ENCODE measurements at places on chromosomes 11 and 22.

DNA sequence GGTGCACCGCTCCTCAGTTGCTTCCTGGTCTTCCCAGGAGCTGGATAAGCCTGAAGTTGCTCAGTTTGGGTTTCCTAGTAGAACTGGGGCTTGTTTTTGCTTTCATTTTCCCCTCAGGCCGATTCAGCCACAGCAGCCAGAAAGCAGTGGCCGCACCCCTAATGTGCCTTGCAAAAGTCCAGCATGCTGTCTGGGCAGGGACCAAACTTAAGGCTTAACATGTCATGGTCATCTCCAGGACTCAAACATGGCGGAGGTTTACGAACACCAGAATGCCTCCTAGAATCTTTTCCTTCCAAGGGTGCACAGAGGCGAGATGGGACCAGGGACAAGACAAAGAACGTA is 2.5 kb downstream of the GNG3 start:
- H3K27ac ChIP-seq, result peak overlapping the region; percentile 90
- H3K4me3 ChIP-seq, result peak overlapping the region; percentile 60
- no peak for DNase-seq
- H3K27me3 ChIP-seq, result no peaks in the 10 kb centered on the region
- H3K36me3 ChIP-seq, result peaks cover 49% of the 10 kb centered on the region

DNA sequence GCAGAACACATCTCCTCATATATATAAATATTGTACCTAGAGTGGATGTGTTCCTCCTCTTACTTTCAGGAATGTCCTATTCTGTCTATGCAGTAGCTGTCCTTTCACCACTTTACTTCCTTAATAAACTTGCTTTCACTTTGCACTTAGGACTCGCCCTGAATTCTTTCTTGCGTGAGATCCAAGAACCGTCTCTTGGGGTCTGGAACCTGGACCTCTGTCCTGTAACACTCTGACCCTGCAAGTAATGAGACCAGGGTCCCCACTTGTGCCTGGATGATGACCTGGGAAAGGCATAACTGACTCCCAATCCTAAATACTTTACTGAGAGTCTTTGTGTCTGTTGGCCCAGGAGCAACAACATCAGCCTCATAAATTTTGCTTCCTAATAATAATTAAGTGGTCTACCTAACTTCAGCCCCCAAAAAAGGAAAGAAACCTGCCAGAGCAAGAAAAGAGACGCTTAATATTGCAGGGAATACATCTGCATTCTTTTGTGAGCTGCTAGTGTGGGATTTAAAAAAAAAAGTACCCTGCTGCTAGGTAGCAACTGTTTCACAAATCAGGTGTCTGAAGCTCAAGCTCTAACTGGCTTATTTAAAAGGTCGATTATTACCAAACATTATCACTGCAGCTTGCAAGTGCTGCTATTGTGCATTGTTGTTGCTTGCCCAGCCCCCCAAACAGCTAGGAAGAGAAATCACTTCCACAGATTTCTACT is 69.3 kb downstream of the FAM168A start:
- no peak for DNase-seq
- H3K4me3 ChIP-seq, result peak overlapping the region; percentile 18
- no peaks in the 10 kb centered on the region for H3K27me3 ChIP-seq

GRCh38 chr22:45268958-45269844 is 15.5 kb upstream of the UPK3A start:
- no peaks in the 10 kb centered on the region for H3K27me3 ChIP-seq
- H3K4me1 ChIP-seq, result peaks cover 20% of the 10 kb centered on the region
- no peak for DNase-seq
- H3K36me3 ChIP-seq, result no peaks in the 10 kb centered on the region
- peak overlapping the region; percentile 73 for H3K27ac ChIP-seq

DNA sequence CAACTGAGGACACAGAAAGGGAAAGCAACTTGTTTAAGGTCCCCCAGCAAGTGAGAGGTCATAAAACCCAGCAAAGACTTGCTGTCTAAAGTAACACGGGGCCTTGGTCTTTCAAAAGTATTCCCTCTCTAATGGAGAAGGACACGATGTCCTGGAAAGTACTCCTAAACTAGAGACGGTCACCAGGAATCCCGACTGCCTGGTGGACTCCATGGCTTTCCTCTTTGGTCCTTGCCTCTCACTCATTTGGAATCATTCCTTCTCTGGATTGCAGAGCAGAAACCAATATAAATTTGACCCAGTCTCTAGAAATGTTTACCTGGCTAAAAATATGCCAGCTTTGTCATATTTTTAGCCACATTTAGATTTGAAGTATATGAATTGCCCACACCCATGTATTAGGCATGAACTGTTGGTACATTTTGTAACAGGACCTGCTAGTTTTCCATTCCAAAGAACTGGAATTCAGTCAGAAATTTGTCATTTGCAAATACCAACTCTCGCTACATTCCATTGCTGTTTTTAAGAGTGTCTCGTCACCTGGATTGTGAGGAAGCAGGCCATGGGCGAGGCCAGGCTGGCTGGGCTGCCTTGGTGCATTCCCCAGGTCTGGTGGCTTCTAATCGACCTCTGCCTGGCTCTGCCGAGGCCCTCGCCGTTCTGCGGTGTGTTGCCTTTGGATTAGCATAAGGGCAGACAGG is 12.9 kb downstream of the NAV2 start:
- H3K27me3 ChIP-seq, result no peaks in the 10 kb centered on the region
- H3K36me3 ChIP-seq, result no peaks in the 10 kb centered on the region
- H3K4me3 ChIP-seq, result no peak overlapping the region
- peaks cover 56% of the 10 kb centered on the region for H3K4me1 ChIP-seq
- no peak for DNase-seq
- H3K27ac ChIP-seq, result peak overlapping the region; percentile 72

- H3K36me3 ChIP-seq, result peaks cover 8% of the 10 kb centered on the region
- no peak overlapping the region for H3K4me3 ChIP-seq
- no peak for DNase-seq
- no peaks in the 10 kb centered on the region for H3K27me3 ChIP-seq
Measured at GRCh38 chr22:40322021-40322420, 24.3 kb upstream of the ADSL start.

- H3K27ac ChIP-seq, result no peak overlapping the region
- H3K36me3 ChIP-seq, result no peaks in the 10 kb centered on the region
- no peaks in the 10 kb centered on the region for H3K27me3 ChIP-seq
- H3K4me3 ChIP-seq, result no peak overlapping the region
Measured at GRCh38 chr22:49367041-49367697, 460.5 kb downstream of the BRD1 start.

- no peak for DNase-seq
- no peaks in the 10 kb centered on the region for H3K36me3 ChIP-seq
- no peaks in the 10 kb centered on the region for H3K4me1 ChIP-seq
- no peak overlapping the region for H3K4me3 ChIP-seq
- H3K27ac ChIP-seq, result peak overlapping the region; percentile 45
- no peaks in the 10 kb centered on the region for H3K27me3 ChIP-seq
Measured at GRCh38 chr11:100632941-100633452, 54.1 kb upstream of the ARHGAP42 start.

GRCh38 chr11:1570531-1570895 is 1.6 kb downstream of the DUSP8 start:
- no peaks in the 10 kb centered on the region for H3K27me3 ChIP-seq
- H3K4me3 ChIP-seq, result no peak overlapping the region
- H3K27ac ChIP-seq, result no peak overlapping the region

DNA sequence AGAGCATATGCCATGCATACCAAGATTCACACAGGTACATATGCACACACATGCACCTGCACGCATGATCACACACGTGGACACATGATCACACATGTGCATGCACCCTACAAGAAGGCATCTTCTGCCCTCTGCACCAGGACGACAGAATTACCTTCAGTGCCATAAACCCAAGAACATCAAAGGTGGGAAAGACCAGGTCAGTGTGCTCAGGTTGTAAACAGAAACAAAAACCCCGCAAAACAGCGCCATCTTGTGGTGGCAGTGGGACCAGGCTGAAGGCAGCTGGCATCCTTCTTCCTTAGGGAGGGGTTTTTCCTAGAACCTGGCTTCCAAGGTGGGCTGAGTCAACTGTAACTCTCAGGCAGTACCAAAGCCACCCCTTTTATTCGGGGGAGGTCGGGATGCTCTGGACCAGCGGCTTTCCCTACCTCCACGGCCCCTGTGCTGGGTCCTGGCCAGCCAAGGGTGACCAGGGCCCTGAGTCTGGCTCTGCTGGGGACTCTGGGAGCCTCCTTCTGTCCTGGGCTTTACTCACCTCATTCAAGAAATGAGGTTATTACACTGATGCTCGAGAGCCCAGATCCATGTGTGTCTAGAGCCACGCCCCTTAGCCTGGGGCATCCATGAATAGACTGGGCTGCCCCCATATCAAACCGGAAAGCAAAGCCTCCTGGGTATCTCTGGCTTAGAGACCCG is 69.4 kb upstream of the FGF3 start:
- H3K27me3 ChIP-seq, result no peaks in the 10 kb centered on the region
- DNase-seq, result no peak
- no peak overlapping the region for H3K4me3 ChIP-seq
- H3K4me1 ChIP-seq, result no peaks in the 10 kb centered on the region

GRCh38 chr11:118042141-118042540 is 34.7 kb upstream of the TMPRSS4 start:
- no peaks in the 10 kb centered on the region for H3K27me3 ChIP-seq
- no peak for DNase-seq
- H3K4me1 ChIP-seq, result peaks cover 12% of the 10 kb centered on the region
- no peak overlapping the region for H3K4me3 ChIP-seq

- peaks cover 61% of the 10 kb centered on the region for H3K4me1 ChIP-seq
- no peaks in the 10 kb centered on the region for H3K36me3 ChIP-seq
- H3K4me3 ChIP-seq, result no peak overlapping the region
- no peak for DNase-seq
Measured at GRCh38 chr11:120909676-120910416, 114.1 kb upstream of the TBCEL start.

GRCh38 chr11:131038597-131038996 is 122.3 kb upstream of the SNX19 start:
- no peak for DNase-seq
- no peak overlapping the region for H3K27ac ChIP-seq
- H3K27me3 ChIP-seq, result no peaks in the 10 kb centered on the region
- peaks cover 6% of the 10 kb centered on the region for H3K4me1 ChIP-seq
- no peaks in the 10 kb centered on the region for H3K36me3 ChIP-seq
- H3K4me3 ChIP-seq, result no peak overlapping the region

- H3K27me3 ChIP-seq, result no peaks in the 10 kb centered on the region
- H3K36me3 ChIP-seq, result no peaks in the 10 kb centered on the region
- H3K27ac ChIP-seq, result no peak overlapping the region
Measured at GRCh38 chr11:130394615-130395014, 33.8 kb downstream of the ADAMTS8 start.

- no peaks in the 10 kb centered on the region for H3K27me3 ChIP-seq
- H3K4me1 ChIP-seq, result no peaks in the 10 kb centered on the region
- DNase-seq, result no peak
- H3K4me3 ChIP-seq, result no peak overlapping the region
- H3K36me3 ChIP-seq, result no peaks in the 10 kb centered on the region
Measured at GRCh38 chr11:59992425-59992824, 24.6 kb upstream of the OOSP4B start.

DNA sequence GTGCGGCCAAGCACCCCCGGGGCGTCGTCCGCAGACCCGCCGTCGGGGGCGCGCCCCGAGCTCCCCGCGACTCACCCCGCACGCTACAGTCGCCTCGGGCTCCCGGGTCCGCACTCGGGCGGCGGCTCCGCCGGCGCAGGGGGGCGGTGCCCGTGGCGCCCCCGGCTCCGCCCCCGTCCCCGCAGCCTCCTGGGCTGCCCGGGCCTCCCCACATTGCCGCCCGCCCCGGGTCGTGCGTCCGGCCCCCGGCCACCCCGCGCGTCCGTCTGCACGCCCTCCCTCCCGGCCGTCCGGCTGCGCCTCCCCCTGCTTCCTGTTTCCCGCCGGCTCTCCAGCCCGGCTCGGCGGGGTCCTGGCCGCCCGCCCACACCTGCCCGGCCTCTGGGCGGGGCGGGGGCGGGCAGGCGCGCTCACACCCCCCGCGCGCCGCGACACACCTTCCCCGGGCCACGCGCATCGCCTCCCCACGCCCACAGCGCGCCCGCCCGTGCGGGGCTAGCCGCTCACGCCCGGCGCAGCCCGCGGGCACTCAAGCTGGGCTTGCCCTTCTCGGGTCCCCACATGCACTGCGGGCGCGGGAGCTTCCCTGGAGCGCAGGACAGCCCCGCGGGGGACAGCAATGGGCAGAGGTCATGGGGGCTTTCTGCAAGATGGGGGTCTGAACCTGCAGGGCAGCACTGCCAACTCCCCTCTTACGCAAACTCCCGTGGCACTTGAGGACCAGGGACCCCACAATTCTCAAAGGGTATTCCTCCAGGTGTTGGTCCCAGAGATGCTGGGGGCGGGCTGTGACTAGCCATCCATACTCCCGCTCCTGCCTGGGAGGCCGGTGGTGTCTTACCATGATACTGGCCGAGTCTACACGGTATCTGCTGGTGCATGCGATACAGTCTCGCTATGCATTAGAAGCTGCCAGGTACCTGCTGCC is at the start of gene CARD10:
TSS of gene CARD10 (minus strand) at position 148 of the 928 bp plus-strand sequence. CDS start 215 bp downstream, outside the sequence.
- H3K36me3 ChIP-seq, result no peaks in the 10 kb centered on the region
- peak within 1 kb of the TSS; percentile 74 for H3K27ac ChIP-seq
- DNase-seq, result no peak
- H3K4me1 ChIP-seq, result peaks cover 9% of the 10 kb centered on the region
- peak within 1 kb of the TSS; percentile 83 for H3K4me3 ChIP-seq
- H3K27me3 ChIP-seq, result peaks cover 70% of the 10 kb centered on the region

- no peak for DNase-seq
- no peaks in the 10 kb centered on the region for H3K4me1 ChIP-seq
- no peak overlapping the region for H3K4me3 ChIP-seq
- no peaks in the 10 kb centered on the region for H3K36me3 ChIP-seq
- H3K27ac ChIP-seq, result no peak overlapping the region
Measured at GRCh38 chr11:13434247-13435205, 28.5 kb downstream of the BTBD10 start.

DNA sequence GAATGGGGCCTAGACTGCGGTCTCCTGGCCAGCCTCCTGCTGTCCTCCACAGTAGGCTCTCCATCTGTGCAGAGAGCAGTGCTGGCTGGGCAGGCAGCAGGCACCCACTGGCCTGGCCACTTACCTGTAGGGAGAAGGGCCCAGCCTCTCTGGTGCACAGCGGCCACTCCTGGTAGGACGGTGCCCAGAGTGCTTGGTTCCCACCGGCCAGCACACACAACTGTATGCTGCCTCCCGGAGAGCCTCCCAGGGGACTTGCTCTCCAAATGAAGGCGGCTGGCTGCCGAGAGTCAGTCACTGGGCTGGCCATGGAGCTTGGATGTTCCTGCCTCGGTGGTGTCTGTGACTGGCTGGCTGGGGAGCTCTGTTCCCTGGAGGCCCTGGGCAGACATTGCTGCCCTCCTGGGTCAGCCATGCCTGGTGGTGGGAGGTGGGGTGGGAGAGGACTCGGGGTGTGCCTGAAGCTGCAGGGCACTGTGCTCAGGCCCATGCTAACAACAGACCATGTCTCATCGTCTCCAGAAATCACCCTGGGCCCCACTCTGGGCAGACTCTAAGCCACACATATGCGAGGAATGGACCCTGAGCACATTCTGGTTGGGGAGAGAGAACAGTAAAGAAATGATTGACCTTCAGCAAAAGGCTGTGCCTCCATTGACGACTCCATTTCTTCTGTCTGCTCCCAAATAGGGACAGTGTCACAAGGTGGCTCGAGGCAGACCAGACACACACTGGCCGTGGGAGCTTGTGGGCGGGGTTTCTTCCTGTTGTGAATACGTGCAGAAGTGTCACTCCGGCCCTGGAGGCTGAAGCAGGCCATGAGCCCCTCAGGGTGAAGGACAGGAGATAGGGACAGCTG is 350.8 kb downstream of the TBC1D22A start:
- no peaks in the 10 kb centered on the region for H3K36me3 ChIP-seq
- H3K27me3 ChIP-seq, result no peaks in the 10 kb centered on the region
- no peak overlapping the region for H3K27ac ChIP-seq
